ENCODE measurements at places on chromosomes 2 and 18.
A peak's percentile ranks its signal among the peaks of the same experiment; 100 is the strongest.

GRCh38 chr2:138503087-138503442 is 1.5 kb downstream of the SPOPL start:
- peak; percentile 23 for DNase-seq

GRCh38 chr18:12314591-12315305 is 6.7 kb downstream of the TUBB6 start:
- no peak for DNase-seq

DNA sequence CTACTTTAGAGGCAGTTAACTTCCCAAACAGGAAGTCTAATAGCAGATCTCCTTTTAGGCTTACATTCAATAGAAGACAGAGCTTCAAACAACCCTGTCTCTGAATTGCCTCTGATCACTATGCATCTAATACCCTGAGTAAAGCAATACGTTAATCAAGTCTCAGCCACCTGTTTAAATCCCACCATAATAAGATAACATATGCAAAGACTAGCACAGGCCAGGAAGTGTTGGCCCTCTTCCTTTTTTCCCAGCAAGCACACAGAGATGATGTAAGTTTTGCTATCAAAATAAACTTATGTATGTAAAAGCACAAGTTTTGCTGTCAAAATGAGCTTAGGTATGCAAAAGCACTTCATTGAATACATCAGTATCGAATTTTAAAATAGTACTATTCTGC is 385.5 kb downstream of the RND3 start:
- no peak for DNase-seq

DNA sequence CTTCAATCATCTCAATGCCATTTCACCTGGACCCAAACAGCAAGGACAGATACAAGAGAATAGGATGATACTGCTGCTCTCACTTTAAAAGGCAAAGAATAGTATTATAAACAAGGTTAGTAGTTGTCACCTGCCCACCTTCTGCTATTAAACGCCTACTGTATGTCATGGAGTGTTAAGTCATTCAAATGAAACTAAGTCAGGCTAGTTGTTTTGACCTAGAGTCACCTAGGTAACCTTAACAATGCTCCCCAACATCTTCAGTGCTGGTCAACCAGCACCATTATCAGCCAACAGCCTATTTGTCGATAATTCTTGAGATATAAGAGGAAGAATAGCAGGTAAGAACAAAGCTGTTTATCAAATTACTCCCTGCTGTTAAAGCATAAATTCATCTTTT is 39.2 kb downstream of the TRIP12 start:
- no peak for DNase-seq

- DNase-seq: no peak
Observed at GRCh38 chr2:158668001-158668765, 126.9 kb upstream of the DAPL1 start.

DNA sequence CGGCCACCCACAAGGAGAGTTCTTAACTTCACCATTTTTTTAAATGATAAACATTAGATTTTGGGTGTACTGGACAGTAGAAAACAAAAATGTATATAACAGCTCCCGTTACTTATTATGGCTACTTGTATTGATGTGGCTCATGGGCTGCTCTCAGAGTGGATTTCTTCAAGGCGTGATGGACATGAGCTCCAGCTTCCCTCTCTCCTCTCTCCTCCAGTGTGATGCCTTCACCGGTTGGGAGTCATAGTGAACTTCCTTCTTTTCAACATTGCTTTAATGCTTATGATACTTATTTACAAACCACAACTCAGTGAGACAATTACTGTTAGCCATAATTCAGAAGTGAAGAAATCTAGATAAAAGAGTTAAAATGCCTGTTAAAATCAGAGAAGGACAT is 515.2 kb downstream of the RNF144A start:
- no peak for DNase-seq

DNA sequence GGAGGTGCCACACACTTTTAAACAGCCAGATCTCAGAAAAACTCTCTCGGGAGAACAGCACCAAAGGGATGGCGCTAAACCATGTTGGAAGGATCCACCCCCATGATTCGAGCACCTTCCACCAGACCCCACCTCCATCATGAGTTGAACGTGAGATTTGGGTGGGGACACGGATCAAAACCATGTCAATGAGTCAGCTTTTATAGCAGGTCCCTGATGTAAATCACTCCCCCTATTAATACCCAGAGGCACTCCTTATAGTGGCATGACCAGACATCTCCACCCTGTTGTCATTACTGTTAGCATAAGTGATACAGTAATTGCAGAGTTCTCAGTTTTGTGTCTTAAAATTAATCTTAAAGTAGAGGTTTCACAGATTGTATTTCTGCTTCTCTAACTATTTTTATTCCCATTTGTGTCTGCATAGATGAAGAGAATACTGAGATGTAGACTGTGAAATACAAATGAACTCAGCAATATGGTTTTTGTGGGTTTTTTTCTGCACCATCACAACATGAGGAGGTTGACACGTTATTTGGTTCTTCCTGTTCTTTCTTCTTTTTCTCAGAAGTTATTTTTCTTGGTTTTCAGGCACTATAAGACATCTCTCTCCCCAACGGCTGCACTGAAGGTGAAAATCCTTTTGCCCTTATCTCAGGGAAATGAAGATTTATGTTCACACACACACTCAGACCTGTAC is 218.2 kb downstream of the ARL4C start:
- DNase-seq: no peak

GRCh38 chr2:203811491-203812221 is 55.9 kb upstream of the CTLA4 start:
- DNase-seq: peak; percentile 33

DNA sequence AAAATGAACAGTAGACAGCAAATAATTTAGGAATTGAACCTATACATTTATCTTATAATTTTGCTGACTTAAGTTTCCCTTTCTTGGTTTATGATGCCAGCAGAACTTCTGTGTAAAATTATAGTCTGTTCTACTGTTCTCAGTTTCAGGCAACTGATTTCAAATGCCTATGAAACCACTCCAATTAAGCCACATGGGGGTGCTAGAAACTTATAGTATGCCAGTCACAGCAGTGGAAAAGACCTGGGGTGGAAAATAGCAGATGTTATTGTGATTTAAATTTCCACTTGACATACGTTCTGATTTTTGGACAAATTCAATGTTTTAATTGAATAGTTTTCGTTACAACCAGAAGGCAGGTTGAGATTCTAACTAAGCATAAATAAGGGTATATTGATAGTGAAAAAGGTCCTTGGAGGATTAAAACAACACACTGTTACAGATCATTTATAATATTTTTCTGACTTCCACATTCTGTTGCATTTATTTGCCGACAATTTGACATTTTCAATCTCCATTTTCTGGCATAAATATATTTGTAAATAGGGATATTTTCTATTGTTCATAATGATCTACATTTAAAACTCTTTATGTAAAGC is 61.4 kb downstream of the CPS1 start:
- DNase-seq: peak; percentile 53

DNA sequence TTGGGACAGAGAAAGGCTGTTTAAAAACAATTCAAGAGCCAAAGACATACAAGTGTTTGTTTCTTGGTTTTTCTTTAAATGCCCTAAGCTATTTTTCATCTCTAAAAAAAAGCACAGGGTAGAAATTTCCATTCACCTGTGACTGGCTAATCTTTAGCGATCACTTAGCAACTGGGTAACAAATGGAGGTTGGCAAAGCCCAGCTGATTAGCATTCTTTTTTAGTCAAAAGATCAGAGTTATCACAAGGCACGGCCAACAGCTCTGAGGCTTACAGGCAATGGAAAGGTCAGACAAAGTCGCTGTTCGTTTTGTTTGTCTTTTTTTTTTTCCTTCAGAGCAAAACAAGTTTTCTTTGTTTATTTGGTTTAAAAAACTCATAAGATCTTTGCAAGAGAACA is 29.0 kb upstream of the TTR start:
- DNase-seq: no peak

- DNase-seq: peak; percentile 21
Observed at GRCh38 chr2:157825885-157826284, 50.2 kb downstream of the ACVR1 start.

- no peak for DNase-seq
Observed at GRCh38 chr2:2877427-2877826, 500.2 kb downstream of the EIPR1 start.

DNA sequence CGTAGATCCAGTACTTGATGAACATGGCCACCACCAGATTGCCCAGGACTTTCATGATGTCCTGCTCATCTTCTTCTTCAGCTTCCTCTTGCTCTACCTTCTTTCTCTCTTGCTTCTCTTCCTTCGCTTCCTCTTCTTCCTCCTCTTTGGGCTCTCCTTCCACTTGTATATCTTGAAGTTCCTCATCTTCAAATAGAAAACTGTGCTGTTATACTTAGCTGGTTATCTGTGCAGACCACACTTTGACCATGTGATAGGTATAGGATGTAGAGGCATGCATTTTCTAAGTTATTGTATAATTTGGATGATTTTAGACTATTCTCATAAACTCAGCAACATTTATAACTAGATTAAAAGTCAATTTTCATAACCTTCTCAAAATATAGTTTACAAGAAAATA is 263.4 kb downstream of the NAPG start:
- no peak for DNase-seq

DNA sequence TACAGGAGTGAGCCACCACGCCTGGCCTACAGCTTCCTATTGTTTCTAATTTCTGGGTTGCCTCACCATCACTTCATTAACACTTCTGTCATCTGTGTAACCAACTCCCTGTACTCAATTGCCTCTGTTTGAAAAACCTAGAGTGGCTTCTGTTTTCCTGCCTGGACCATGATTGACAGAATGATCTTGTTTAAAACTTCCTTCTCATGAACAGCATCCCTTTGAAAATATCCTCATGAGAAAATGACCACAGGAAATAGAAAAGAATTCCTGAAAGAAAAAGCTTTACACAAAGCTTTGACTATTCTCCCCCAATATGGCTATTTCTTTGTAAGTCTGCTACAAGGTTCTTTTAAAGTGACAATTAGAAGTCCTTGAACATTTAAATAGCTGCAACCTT is 672.3 kb downstream of the ARHGAP15 start:
- no peak for DNase-seq

GRCh38 chr2:28620291-28620793 is 124.5 kb downstream of the PLB1 start:
- DNase-seq: no peak

DNA sequence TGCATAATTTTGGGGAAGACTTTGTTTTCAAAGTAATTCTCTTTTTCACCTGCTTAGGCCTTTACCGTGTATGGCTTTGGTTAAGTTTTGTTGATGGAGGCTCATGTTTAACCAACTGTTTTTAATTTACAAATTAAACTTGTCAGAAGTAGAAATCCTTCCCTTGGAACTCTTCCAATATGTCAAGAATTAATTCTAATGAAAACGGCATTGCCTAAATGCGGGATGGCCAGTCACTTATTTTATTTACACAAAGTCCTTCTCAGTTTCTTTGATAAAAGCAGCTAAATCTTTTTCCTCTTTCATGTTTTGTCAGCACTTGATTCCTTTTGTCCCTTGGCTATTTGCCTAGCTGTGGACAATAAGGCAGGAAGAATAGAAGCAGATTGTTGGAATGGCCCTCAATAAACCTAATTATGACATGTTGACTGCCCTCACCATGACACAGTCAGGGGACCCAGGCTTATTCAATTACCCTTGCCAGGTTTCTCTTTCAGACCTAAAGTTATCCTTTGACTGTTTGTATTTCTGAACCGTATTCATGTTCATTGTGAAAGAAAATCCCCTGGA is 26.3 kb downstream of the PAX3 start:
- peak; percentile 49 for DNase-seq

- no peak for DNase-seq
Observed at GRCh38 chr2:5665066-5665465, 27.1 kb upstream of the SOX11 start.

GRCh38 chr18:63648241-63648640 is 4.2 kb upstream of the SERPINB4 start:
- DNase-seq: no peak

DNA sequence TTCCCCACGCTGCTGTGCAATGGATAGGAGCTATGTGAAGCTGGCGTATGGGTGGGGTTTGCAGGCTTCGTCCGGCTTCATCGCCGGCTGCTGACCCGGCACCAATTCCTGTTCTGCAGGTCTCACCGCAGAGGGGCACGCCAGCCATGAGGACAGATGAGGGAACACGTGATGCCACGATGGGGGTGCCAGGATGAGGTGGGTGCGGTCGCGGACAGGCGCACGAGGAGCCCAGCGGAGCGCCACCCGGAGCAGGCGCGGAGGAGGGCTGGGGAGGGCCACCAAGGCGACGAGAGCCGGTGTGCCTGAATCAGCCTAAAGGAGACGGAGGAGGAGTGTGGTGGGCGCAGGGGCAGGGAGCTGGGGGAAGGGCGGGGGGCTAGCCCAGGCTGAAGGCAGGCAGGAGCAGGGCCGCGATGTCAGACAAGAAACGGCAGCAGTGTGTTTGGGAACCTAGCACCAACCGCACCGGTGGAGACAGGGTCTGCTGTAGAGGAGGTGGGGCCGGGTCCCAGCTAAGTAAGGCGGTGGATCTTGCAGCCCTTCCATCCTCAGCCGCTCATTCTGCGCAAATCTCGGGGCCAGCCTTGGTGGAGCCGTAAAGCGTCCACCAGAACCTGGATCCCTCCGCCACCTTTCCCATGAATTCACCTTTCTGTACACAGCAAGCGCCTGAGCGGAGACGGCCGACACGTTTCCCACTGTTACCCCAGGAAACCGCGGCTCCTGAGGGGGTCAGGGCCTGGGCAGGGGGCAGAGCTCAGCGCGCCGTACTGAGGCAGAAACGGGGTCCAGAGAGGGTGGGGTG is 17.0 kb upstream of the CD8A start:
- DNase-seq: no peak

DNA sequence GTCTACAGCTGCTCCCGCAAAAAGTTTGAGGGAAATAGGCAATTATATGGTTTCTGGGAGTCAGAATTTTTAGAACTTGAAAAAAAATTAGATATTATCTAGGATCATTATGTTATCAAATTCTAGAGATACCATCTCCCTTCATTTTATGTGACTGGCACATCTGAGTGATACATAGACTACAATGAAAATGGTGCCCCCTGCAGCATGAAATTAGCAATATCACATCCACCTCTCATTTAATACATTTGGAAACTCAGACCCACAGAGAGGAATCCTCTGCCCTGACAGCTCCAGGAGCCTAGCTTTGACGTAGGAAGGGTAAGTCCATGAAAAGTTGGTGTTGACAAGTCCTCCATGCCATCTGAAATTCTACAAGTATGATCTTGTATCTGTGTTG is 381.6 kb downstream of the SUCLG1 start:
- peak; percentile 46 for DNase-seq

- no peak for DNase-seq
Observed at GRCh38 chr18:65924904-65925303, 174.1 kb downstream of the CDH7 start.

Data from lung (tissue), 17 donors.